ENCODE measurements at places on chromosomes 4 and X.
A peak's percentile ranks its signal among the peaks of the same experiment; 100 is the strongest.

DNA sequence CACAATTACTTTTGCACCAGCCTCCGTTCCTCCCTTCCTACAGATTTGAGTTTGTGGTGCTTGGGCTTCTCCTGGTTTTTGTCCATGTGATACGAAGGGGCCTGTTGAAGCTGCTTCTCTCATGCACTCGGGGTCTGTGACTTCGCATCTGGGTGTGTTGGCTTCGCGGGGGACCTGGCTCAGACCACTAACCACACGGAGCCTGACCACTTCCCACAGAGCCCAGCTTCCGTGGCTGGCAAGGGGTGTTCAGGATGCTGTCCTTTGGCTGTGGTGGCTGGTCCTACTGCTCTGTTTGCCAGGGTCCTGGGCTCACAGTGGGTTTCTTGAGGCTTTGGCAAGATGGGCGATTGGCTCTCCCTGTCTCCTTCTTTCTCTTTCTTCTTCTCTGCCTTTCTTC, 19.8 kb upstream of the XG start:
- no peak for DNase-seq

GRCh38 chr4:137180349-137180748, 351.9 kb downstream of the PCDH18 start:
- DNase-seq = no peak

- no peak for DNase-seq
Measured at GRCh38 chr4:140156529-140157171, 2.7 kb upstream of the MAML3 start.

- no peak for DNase-seq
Measured at GRCh38 chr4:129829373-129829772, 733.4 kb downstream of the C4orf33 start.

DNA sequence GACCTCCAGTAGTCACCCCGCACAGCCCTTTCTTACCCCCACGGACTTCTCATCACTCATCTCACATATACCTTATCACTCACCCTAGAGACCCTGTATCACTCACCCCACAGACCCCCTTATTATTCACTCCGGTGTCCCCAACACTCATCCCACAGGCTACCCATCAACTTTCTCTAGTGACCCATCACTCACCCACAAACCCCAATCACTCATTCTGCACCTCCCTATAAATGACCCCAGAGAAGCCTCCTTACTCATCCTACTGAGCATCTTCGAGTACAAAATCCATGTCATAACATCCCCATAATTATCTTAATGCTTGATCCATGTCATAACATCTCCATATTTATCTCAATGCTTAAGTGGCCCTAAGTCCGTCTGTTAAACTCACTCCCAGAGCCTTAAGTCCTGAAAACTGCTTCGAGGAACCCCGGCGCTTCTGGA, 934 bp downstream of the ZNF41 start:
- no peak for DNase-seq

- DNase-seq = no peak
Measured at GRCh38 chrX:48509619-48510018, 827 bp downstream of the PORCN start.

DNA sequence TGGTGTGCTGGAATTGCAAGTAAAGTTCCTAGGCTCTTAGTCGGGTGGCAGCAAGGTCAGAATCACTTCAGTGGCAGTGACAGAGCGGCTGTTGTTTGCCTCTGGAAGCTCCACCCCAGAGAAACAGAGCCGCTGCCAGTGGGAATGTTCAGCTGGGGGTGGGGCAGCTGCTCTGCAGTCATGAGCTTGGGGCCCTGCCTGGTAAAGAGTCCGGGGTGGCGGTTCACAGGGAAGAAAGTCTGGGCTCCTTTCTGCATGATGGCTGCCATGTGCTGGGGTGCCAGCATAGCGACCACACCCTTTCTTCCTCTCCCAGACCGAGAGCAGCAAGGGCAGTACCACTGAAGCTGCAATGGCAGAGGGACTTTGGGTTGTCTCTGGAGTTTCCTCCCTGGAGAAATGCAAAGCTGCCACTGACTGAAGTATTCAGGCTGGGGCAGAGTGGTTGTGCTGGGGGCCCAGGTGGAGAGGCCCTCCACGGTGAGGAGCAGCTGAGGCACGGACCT, 108.8 kb upstream of the CENPE start:
- peak; percentile 18 for DNase-seq

DNA sequence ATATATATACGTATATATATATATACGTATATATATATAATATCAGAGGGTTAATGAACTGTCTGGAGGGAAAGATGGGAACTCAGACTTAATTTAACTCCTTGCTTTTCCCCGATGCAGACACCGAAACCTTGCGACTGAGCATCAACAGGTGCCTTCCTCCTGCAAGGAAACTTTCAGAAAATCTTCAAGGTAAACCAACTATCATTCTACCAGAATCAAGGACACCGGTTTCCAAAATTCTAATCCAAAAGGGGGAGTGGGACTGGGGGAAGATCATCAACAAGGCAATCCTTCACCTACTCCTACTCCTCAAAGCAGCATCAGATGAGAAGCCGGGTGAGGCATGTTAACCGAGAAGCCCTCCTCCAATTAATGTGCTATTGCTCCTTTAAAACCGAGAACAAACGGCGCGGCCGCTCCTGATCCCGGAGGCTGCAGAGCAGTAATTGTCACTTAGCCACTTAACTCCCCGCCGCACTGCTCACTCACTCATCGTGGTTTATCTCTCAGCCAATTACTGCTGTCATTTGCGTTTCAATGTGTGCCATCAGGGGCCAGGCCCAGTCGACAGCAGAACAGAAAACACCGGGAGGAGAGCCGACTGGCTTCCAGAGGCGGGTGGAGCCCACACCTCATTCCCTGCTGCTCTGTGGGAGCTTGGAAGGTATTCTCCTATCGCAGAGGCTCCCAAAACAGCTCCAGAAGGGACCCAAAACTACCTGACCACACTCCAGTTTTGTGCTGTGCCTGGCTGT, 61.7 kb downstream of the MAML3 start:
- peak; percentile 70 for DNase-seq

DNA sequence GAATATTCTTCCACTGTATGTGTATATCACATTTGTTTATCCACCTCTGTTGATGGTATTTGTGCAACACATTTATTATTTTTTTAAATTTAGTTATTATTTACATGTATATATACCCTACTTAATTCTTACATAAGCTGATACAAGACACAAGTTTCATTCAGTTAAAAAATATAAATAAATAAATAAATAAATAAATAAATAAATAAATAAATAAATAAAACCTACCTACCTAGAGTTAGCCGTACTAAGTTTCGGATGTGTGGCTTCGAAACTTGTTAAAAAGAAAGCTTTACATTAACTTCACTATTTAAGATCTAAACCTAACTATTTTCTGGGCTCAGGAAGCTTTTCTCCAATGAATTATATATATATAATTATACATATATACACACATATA, 23.3 kb upstream of the REPS2 start:
- no peak for DNase-seq

DNA sequence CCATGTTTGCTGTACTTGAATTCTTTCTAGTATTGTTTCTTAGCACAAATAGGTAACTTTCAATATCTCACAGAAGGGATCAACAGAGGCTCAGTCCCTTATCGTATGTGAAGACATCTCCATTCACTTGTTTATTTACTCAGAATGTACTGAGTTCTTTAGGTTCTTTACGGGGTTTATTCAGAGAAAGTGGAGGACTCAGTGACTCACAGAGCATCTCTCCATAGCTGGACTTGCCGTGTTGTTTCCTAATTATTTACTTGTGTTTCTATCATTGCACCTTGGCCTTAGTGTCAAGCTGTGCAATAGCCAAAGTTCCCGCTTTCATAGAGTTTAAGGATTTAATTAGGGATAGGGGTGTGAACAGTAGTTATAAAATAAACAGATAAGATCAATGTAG, 57.1 kb downstream of the RHOH start:
- no peak for DNase-seq

- DNase-seq = no peak
Measured at GRCh38 chr4:158521484-158522088, at the start of gene RXFP1. RXFP1 (plus strand) TSS chr4:158521882; CDS start chr4:158521977, 95 bp downstream.

DNA sequence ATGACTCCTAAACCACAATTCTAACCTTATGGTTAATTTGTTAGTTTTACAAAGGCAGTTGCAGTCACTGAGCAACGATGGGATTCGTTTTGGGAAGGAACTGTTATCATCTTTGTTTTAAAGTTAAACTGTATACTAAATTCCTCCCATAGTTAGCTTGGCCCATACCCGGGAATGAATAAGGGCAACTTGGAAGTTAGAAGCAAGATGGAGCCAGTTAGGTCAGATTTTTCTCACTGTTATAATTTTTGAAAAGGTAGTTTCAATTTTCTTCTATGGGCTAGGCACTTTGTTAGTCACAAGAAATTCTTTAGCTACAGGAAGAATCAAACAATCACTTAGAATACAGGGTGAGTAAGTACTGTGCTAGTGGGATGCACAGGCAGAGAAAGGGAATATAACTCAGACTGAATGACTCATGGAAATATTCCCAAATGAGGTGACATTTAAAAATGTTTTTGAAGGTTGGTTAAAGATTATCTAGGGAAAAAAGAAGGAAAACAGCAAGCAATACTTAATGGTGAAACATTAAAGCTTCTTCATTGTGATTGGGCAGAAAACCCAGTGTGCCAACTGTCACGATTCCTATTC, 153.6 kb downstream of the MAGEB17 start:
- no peak for DNase-seq

GRCh38 chrX:39930786-39931528, 166.8 kb downstream of the BCOR start:
- DNase-seq = no peak

Measured in left colon (tissue), 2 donors.